Fibroblast of skin of left biceps (primary cell): ENCODE measurements at places on chromosomes 12 and 14.
A peak's percentile ranks its signal among the peaks of the same experiment; 100 is the strongest.

GRCh38 chr12:68971404-68971803, 38.4 kb upstream of the CPM start:
- peak; percentile 19 for DNase-seq

GRCh38 chr12:107337346-107338095, 244.2 kb upstream of the CRY1 start:
- no peak for DNase-seq

GRCh38 chr14:90903101-90903500, 86.9 kb upstream of the TTC7B start:
- DNase-seq: peak; percentile 12

DNA sequence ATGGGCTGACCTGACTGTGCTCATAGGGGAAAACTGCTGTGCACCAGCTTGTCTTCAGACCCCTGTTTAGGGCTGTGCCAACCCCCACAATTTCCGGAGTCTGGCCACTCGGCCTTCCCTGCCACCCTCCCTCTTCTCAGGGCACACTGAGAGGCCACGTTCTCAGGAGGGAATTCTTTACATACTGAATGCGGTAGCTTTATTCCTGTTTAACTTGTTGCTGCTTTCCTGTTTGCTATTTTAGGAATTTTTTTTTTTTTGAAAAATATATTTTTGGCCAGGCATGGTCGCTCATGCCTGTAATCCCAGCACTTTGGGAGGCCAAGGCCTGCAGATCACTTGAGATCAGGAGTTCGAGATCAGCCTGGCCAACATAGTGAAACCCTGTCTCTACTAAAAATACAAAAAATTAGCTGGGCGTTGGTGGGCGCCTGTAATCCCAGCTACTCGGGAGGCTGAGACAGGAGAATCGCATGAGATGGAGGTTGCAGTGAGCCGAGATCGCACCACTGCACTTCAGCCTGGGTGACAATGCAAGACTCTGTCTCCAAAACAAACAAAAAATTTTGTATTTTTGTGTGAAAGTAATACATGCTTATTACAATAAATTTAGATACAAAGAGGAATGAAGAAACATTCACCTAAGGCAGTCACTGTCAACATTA, 39.5 kb downstream of the TPCN1 start:
- DNase-seq: no peak

DNA sequence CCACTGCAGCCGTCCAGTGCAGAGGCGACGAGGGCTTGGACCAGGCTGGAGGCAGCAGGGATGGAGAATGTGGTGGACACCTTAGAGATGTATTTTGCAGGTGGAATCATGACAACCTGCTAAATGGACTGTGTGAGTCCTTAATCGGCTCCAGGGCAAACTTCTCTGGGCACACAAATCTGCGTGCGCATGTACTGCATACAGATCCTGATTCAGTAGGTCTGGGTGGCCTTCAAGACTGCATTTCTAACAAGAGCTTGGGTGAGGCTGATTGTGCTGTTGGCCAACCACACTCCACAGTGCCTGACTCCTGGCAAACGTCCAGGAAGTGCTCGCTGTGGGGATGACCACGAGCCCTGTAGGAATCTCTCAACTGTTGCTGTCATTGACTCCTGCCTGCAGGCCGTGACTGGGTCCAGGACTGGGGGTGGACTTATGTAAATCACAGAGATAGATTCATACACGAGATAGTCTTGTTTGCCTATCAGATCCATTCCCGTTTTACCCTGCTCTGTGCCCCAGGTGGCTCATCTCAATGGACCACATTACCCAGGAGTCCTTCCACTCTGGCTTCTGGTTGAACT, 27.2 kb downstream of the JDP2 start:
- peak; percentile 21 for DNase-seq

GRCh38 chr12:77943466-77943865, 112.8 kb downstream of the NAV3 start:
- peak; percentile 42 for DNase-seq

- no peak for DNase-seq
Observed at GRCh38 chr14:104659764-104660523, 29.5 kb upstream of the INF2 start.

DNA sequence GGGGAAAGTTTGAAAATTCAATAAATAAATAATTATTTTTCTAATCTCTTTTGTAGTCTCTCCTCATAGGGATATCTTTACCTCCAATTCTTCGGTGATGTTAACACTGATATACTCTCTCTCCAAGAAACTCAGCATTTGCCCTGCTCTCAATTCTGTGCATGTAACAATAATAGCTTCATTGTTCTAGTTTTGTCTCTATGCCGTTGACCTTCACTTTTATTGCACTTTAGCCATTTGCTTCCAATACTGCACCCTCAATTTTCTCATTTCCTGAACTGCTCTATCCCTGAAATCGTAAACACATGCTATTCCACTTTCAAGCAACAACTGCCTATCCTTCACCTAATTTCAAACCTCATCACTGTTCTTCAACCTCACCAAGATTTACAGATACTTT, 645.0 kb downstream of the C12orf50 start:
- no peak for DNase-seq

- no peak for DNase-seq
Observed at GRCh38 chr14:85129921-85130320, 400.0 kb upstream of the FLRT2 start.

DNA sequence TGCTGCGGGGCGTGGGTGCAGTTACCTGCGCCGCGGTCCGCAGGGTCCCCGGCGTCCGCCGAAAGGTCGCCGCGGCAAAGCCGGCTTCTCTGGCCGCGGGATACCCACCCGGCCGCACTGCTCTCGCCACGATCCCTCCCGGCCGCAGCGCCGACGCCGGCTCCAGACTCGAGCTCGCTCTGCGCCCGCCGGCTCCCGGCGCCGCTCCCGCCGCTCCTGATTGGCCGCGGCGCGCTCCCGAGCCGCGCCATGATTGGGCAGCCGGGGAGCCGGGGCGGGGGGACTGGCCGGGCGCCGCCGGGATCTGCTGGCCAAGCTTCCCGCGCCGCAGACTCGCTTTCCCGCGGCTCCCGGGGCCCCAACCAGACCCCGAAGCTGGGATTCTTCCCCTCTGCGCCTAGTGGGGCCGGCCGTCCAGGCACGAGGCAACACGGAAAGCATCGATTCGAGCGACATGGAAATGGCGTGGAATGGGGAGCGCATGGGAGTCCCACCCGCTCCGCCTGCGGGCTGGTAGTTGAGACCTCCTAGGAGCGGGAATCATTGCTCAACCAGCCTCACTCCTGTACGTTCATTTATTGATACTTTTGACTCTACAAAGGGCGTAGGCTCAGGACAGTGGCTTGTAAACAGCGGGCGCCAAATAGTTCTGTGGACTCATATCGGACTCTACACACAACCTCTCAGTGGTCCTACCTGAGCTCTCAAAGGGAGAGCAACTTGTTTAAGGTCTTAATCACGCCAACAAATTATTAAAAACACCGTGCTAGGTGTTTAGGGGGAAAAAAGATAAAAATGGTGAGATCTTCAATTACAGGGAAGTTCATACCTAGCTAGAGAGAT, 36.4 kb upstream of the STON2 start:
- DNase-seq: peak; percentile 14

GRCh38 chr14:61621444-61621843, 73.9 kb upstream of the HIF1A start:
- DNase-seq: no peak

- DNase-seq: no peak
Observed at GRCh38 chr14:64708148-64709004, 4.2 kb downstream of the PLEKHG3 start.

- DNase-seq: no peak
Observed at GRCh38 chr14:89348722-89349121, 68.3 kb downstream of the FOXN3 start.

DNA sequence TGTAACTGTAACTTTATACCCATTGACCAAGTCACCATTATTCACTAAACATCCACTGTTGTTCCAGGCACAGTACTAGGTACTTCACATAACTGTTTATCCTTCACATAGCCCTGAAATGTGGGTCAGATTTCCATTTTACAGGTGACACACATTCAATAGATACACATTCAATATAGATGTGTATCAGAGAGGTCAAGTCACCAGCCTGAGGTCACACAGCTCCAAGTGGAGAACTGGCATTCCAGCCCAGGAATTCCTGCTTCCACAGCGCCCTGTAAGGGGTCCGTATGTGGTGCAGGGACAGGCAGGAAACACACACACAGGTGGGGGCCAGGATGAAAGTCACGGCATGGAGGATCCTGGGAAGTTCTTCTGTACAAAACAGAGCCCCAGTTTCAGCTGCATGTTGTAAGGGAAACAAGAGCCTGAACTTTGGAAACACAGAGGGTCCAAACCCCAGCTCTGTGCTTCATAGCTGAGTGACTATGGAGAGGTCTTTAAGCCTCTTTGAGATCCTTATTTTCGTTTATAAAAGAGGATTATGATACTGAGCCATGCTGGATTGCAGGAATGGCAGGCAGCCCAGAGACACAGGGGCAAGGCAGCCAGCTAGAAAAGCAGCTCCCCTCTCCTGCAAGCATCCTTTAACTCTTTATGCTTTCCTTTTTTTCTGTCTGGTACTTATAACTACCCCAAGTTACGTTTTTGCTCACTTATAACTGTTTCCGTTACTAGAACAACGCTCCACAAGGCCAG, 50.3 kb upstream of the DICER1 start:
- DNase-seq: no peak

DNA sequence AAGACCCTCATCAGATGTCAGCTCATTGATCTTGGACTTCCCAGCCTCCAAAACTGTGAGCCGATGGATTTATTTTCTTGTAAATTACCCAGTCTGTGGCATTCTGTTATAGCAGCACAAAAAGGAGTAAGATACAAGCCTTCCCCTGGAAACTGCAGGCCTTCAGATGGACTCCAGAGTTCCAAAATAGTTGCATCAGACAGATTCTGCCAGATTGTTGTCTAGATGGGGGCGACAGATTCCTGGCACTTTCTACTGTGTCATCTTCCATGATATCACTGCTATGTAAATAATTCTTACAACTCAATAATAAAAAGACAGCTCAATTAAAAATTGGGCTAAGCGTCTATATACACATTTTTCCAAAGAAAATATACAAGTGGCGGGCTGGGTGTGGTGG, 17.2 kb upstream of the MARK3 start:
- DNase-seq: no peak

DNA sequence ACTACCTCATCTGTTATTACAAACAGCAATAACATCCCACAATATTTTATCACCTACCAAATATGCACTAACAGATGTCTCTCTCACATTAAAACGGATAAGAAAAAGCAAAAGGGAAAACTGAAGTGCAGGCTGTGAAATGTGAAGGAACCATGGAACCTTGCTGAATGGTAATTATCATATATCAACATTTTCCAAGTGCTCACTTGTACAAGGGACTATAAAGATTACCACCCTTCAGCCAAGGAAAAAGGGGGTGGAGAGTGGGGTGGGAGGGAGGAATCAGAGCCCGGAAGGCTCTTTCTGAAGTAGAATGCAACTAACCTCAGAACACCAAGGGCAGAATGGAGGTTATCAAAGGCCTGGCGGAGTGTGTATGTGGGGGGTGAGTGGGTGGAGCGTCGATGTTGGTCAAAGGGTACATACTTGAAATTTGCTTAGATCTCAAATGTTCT, 1.2 kb downstream of the SNX6 start:
- DNase-seq: no peak
